ENCODE measurements at places on chromosomes 1 and 21.

DNA sequence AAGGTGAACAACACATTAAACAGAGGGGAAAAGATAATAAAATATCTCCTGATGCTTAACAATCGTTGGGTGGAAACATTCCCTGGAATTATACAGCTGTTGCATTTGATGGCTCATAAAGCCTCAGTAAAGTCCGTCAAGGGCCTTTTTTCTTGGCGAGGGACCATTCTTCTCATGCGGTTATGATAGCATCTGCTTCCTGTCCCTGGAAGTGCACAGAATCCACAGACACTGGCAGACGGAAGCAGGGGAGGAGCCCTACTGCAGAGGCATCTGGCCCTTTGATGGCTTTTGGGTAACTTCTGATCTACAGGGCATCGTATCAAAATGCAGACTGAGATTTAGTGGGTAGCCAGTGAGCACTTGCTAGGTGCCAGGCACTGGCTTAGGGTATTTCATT lies 286.9 kb downstream of the KIF26B start:
- no peak for DNase-seq

GRCh38 chr1:91718368-91718767 lies 167.6 kb downstream of the TGFBR3 start:
- no peak for DNase-seq

DNA sequence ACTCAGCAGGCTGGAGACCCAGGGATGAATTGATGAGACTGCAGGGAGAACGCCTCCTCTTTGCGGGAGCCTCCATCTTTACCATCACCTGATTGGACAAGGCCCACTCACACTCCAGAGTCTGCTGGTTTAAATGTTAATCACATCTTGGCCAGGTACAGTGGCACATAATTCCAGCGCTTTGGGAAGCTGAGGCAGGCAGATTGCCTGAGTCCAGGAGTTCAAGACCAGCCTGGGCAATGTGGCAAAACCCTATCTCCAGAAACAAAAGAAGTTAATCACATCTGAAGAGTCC lies 121.8 kb upstream of the C1orf174 start:
- no peak for DNase-seq

- no peak for DNase-seq
Measured at GRCh38 chr1:190179817-190180216, 297.8 kb downstream of the BRINP3 start.

DNA sequence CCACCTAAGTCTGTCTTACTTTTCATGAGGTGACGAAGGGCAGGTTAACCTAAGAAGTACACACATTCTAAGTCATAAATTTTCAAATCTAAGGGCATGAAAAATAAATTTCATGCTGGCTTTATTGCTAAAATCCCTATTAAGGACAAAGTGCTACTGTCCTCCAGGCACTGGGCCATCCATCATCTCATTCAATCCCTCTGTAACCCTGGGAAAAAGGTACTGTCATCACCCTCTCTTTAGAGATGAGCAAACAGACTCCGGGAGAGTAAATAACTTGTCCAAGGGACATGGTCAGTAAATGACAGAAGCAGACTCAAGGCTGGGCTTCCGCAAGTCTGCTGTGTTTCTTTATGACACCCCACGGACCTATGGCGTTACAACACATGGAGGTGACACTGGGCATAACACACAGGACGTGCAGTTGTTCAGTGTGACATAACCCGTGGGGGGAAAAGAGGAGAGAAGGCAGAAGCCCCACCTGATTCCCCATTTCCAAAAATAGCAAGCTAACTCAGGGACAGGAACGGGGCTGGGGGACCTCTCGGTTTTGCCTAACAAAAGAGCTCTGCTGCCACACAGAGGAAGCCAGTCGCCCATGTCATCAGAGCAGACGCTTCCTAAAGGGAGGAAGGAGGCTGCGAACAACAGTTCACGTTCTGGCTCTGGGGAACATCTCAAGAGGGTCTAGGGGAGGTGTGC lies 12.5 kb upstream of the SRM start:
- no peak for DNase-seq

DNA sequence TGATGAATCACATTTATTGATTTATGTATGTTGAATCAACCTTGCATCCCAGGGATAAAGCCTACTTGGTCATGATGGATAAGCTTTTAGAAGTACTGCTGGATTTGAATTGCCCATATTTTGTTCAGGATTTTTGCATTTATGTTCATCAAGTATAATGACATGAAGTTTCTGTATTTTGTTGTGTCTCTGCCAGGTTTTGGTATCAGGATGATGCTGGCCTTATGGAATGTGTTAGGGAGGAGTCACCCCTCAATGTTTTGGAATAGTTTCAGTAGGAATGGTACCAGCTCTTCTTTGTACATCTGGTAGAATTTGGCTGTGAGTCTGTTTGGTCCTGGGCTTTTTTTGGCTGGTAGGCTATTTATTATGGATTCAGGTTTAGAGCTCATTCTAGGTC lies 1643.1 kb upstream of the B3GALT2 start:
- DNase-seq, result no peak

GRCh38 chr1:38123356-38124135 lies 77.0 kb upstream of the POU3F1 start:
- no peak for DNase-seq
